ENCODE measurements at places on chromosomes 1 and 21.

- no peak for DNase-seq
These were observed 69.3 kb downstream of the SLC25A24 start for GRCh38 chr1:108130794-108131193.

GRCh38 chr1:30596470-30596869 lies 126.9 kb downstream of the MATN1 start:
- DNase-seq = no peak

- DNase-seq = no peak
These were observed 27.5 kb upstream of the GPR88 start for GRCh38 chr1:100510451-100510850.

DNA sequence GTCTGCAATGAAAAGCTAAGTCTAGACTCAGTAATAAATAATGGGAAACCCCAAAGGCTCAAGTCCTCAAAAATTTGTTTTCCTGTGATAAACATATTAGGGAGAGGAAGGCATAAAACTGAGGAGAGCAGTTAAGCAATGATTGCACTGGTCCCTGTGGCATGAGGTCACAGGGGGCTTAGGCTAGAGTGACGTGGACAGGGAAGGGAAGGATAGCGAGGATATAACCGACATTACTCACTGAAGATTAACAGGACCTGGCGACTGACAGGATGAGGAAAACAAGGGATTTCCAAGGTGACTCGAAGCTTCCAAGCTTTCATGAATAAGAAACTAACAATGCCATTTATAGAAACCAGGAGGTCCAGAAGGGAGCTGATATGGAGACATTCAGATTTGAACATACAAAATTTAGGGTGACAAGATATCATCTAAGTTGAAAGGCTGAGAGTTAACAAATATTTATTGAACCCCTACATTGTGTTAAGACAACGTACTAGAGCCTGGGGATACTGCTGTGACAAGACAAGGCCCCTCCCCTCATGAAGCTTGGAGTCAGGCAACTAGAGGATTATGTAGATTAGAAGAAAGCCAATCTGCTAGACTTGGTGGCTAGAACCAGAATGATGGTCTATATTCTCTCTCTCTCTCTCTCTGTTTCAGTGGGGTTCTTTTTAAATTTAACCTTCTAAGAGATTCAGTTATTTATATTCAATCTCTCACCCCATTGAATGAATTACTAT lies 33.2 kb upstream of the PKN2 start:
- no peak for DNase-seq

DNA sequence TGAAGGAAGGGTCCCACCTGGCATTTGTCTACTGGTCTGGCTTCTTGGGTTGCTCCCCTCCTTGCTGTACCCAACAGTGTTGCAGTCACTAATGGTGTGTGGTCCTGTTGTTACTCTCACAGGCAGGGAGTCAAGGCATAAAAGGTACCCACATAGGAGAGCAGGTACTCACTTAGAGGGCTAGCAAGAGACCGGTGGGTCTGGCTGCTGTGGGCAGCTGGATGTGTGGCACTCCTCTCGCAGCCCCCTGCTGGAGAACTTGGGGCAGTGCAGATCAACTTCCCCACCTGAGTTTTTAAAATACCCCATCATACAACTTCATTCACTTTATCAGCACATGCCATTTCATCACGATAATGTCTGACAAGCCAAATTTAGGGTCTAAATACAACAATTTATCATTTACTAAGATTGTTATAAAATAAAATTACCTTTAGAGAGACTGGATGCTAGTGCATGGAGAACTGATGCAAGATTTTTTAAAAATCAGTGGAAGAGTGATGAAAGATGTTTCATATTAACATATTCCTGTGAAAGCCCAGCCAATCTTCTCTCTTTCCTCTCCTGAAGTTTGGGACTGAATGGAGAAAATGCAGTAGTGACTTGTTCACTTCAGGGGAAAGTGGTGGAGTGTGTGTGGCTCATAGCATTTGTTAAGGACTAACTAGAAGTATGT lies 42.8 kb downstream of the ACP6 start:
- no peak for DNase-seq

- DNase-seq = no peak
These were observed 29.8 kb upstream of the ETV3 start for GRCh38 chr1:157168015-157168414.

DNA sequence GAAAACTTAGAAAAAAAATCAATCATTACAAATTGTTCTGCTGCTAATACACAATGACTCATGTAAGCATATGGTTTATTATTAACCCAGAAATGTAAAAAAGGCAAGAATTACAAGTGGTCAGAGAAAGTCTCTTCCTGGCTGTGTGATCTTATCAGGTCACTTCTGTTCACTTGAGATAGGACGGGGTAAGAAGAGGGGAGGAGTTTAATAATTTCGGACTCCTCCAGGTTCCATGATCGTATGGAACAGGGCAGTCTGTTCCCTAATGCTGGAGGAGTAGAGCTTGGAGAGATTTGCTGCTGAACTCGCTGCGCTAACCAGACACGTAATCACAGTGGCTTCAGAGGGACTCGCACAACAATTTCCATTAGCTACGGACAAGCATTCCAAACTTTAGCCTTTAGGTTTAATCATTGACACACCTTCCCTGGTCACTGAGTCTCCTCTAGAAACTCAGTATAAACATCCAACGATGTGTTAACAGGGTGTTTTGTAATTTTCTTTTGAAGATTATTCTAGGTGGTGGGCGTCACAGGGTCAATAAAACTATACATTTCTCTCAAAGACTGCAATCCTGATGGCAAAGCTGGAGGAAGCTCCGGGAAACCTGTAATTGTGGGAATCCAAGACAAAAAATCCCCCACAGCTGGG lies 1.3 kb downstream of the CRYZ start:
- DNase-seq = no peak

DNA sequence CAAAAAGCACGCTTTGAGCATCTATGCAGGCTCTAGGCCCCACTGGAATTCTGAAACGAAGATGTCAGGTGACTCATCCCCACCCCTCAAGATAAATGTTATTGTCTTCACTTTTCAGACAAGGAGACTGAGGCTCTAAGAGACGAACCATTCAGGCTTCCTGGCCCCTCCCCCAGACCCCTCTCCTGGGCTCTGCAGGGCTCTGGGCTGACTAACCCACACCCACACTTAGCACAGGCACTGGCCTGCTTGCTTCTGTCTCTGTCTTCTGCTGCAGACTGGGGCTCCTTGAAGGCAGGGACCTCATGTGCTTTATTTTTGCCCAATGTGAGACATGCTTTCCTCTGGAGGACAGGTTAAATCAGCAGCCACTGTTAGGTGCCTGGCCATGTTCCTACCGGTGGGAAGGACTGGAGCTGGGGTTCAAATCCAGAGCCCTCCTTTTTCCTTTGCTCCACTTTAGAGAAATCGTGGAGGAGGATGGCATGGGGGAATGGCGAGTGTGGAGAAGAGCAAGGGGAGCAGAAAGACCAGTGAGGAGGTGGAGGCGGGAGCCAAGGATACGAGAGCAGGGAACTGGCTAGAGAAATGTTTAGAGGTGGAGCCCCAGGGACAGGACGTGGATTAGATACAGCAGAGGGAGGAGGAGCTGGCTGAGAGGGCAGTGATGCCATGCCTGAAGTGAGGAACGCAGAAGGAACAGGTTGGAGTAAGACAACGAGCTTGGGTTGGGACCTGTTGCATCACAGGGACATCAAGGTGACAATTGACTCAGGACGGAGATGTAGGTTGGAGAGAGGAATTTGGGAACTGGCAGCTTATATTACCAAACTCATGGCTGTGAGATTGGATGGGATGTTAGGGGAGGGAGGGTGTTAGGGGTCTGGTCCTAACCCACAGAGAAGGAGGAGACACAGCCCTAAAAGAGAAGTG lies 1.7 kb downstream of the TMEM125 start:
- no peak for DNase-seq

DNA sequence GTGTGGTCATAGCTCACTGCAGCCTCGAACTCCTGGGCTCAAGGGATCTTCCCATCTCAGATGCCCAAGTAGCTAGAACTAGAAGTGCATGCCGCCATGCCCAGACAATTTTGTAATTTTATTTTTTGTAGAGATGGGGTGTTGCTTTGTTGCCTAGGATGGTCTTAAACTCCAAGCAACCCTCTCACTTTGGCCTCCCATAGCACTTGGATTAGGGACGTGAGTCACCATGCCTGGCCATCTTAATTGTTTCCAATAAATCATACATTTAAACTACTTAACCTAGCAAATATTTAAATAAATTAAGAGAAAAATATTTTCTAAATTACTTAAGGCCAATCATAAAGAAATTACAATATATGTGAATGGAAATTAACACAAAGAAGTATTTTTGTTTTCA lies 35.1 kb upstream of the ADGRL4 start:
- no peak for DNase-seq

DNA sequence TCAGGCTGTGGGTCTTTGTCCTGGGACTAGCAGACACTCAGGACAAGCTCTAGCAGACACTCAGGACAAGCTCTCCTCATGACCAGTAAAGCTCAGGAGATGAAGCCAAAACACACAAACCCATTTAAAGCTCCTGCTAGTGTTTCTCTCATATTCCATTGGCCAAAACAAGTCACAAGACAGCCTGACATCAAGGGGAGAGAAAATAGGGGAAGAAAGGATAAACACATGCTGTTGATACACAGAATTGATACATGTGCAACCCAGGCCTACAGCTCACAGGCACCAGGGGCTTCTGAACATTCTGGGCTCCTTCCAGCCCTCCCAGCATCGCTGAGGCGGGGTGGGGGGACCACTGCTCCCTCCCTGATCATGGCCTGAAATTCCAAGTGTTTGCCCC lies 35.3 kb downstream of the ATF3 start:
- no peak for DNase-seq

- DNase-seq = no peak
These were observed 1678.9 kb downstream of the KCNT2 start for GRCh38 chr1:194929357-194929756.

DNA sequence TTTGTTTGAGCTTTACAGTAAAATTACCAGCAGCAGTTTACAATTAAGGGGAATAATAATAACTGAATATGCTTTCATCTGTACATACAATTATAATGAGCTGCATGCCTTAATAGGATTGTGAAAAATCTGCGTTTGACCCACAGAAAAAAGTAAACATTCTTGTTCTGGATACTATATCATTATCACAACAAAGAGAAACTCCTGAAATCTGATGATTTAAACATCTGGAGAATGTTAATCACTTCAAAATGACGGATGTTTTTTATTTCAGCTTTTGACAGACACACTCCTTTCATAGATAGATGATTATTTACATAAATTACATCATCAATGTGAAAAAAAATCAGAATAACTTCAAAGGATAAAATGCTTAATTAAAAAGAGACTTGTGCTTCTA lies 58.5 kb downstream of the TYW3 start:
- no peak for DNase-seq

- no peak for DNase-seq
These were observed 22.4 kb downstream of the CAPZB start for GRCh38 chr1:19462781-19463503.

- no peak for DNase-seq
These were observed 12.9 kb upstream of the GJA5 start for GRCh38 chr1:147773215-147773715.

- DNase-seq = no peak
These were observed 11.9 kb upstream of the CAPN2 start for GRCh38 chr1:223700388-223700918.
